BJ (cell line): ENCODE measurements at places on chromosomes 2 and 18. TPM values are rescaled to one million over a fixed set of nuclear protein-coding genes. Genes with fewer than 3 reads are reported as not detected.

Gene CGREF1
- 4.8 and 6.9 TPM in 2 replicates for polyA plus RNA-seq

Gene NR4A2
- polyA plus RNA-seq, result 0.50 and 1.5 TPM in 2 replicates

Gene COL4A4
- polyA plus RNA-seq, result 0.33 and 0.36 TPM in 2 replicates

Gene UGT1A6
- 0.11 TPM in 1 of 2 replicates, not detected in the other for polyA plus RNA-seq

Gene C2orf15
- not detected in 2 replicates for polyA plus RNA-seq

Gene BABAM2
- 32.6 and 47.4 TPM in 2 replicates for polyA plus RNA-seq

Gene LTBP1
- 106 and 124 TPM in 2 replicates for polyA plus RNA-seq

Gene TMEM247
- not detected in 2 replicates for polyA plus RNA-seq
